ENCODE measurements at places on chromosomes 2 and 18.

- no peak for DNase-seq
Measured at GRCh38 chr2:47568164-47568850, 165.4 kb downstream of the MSH2 start.

GRCh38 chr2:212816267-212816666 is 277.7 kb upstream of the ERBB4 start:
- no peak for DNase-seq

DNA sequence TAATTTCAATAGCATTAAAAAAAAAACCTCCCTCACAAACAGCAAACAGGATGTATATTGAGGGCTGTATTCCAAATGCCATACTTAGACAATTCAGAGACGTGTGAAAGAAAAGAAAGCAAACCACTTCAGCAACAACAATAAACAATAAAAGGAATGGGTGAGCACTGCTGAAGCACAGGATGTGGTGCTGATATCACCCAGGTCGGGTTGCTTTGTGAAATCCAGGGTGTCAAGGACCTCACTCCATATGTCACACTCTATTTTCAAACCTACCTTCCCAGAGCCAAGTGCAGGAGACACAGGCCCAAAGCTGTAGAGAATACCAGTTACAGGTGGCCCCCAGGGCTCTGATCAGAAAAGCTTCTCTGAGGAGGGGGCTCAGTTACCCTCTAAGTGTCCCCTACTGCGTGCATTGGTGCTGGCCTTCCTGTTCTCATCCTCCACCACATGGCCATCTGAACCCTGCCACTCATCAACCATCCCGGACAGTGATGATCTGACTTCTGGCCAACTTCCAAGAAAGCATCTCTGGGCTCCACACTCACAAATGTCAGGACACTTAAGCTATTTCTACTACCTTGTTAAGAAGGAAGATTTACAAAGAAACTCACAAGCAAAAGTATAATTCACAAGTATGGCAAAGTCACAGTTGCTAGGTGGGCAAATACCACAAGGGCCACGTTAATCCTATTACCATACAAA is 363.0 kb downstream of the SS18 start:
- DNase-seq = no peak

- DNase-seq = no peak
Measured at GRCh38 chr2:149068996-149069888, 30.7 kb downstream of the LYPD6B start.

GRCh38 chr2:122886479-122887145 is 1131.2 kb downstream of the TSN start:
- no peak for DNase-seq

- no peak for DNase-seq
Measured at GRCh38 chr2:241612156-241613016, 24.6 kb downstream of the THAP4 start.

DNA sequence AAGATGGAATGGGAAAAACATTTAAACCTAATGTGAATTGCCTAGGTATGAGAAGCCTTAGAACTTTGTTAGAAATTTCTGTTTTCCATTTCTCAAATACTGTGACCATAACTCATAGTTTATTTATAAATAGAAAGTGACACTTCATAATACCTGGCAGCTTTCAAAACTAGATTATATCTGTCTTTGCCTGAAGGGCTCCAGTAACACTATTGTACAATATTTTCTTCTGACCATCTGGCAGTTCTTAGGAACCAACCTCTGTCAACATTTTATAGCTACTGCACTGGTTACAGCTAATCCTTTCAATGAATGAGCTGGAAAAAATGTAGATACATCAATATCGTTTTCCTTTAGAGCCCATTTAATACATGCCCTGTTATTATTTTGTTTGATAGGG is 237.4 kb downstream of the CAMKMT start:
- no peak for DNase-seq

DNA sequence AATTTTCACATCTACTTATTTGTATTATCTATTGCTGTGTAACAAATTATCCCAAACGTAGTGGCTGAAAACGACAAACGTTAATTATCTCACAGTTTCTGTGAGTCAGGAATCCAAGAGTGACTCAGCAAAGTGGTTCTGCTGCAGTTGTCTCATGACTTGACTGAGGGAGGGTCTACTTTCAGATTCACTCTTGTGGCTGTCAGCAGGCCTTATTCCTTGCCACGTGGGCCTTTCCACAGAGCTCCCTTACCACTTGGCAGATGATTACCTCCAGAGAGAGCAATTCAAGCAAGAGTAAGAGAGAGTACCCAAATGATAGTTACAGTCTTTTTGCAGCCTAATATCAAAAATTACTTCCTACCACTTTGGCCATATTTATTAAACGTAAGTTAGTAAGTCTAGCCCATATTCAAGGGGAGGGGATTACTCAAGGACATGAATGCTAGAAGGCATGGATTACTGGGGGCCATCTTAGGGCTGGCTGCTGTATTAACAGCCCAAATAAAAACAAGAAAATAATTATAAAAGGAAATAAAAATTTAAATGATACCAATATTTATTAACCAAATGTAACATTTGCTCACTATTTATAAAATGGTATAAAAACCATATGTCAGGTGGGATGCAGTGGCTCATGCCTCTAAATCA is 48.7 kb upstream of the NBEAL1 start:
- DNase-seq = no peak
